ENCODE measurements at places on chromosomes 1 and 21.

- no peak for DNase-seq
Observed at GRCh38 chr21:45099571-45099970, 25.2 kb downstream of the ADARB1 start.

DNA sequence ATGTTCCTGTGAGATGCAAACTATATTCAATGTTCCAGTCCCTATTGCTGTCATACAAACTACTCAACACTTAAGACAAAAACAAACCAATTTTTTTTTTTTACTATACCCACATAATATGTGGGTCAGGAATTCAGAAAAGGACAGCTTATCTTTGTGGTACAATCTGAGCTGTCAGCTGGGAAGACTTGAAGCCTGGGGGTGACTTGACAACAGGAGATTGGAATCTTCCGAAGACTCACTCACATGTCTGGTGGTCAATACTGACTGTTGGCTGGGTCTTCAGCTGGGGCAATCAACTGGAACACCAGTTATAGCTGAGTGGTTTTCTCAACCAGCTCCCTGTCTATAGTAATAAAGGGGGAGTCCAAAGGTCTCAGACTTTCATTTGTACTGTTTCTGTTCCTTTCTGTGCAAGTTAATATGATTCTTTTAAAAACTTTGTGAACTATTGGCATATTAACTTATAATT is 81.7 kb upstream of the ATP1B1 start:
- DNase-seq, result peak; percentile 2

DNA sequence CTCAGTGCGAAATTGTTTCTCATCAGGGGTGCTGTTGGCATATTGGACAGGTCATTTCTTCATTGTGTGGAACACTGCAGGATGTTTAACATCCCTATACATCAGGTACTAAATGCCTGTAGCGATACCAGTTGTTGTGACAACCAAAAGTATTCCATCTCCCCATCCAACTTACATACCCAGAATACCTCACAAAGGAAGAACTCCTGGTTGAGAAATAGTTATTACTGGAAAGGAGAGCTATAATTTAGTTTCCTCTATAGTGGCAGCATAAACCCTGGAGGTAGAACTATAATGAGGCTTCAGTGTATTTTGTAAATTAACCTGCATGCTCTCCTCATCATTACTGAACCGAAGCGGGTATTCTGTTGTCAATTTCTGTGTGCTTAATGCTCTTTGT is 45.1 kb downstream of the IVNS1ABP start:
- no peak for DNase-seq

- no peak for DNase-seq
Observed at GRCh38 chr1:216183007-216183406, 240.2 kb downstream of the USH2A start.

DNA sequence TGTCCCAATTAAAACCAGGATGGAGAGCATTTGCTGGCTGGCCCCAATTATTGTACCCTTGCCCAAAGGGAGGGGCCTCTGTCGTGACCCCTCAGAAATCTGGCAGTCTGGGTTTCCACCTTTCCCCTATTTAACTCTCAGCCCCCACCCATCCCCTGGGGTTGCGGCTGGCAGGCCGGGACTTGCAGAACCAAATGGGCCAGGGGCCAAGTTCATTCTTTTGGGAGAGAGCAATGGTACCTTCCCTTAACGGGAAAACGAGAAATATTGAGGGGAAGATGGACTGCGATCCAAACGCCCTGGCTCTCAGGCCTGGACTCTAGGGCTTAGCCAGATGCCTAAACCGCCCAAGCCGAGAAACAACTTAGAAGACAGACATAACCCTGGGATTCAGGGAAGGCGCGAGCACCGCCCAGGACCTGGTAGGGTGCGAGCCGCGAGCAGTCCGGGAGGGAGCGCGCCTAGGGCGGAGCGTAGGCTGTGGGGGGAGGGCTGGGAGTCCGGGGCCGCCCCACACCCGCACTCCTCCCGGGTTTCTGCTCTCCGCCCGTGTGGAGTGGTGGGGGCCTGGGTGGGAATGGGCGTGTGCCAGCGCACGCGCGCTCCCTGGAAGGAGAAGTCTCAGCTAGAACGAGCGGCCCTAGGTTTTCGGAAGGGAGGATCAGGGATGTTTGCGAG is at the start of gene SLC27A3:
Gene SLC27A3, plus strand, starts transcription at position 628 of the 678 bp plus-strand sequence. CDS start 91 bp downstream, outside the sequence.
- DNase-seq, result no peak

- no peak for DNase-seq
Observed at GRCh38 chr1:171420810-171421209, 64.5 kb upstream of the PRRC2C start.

DNA sequence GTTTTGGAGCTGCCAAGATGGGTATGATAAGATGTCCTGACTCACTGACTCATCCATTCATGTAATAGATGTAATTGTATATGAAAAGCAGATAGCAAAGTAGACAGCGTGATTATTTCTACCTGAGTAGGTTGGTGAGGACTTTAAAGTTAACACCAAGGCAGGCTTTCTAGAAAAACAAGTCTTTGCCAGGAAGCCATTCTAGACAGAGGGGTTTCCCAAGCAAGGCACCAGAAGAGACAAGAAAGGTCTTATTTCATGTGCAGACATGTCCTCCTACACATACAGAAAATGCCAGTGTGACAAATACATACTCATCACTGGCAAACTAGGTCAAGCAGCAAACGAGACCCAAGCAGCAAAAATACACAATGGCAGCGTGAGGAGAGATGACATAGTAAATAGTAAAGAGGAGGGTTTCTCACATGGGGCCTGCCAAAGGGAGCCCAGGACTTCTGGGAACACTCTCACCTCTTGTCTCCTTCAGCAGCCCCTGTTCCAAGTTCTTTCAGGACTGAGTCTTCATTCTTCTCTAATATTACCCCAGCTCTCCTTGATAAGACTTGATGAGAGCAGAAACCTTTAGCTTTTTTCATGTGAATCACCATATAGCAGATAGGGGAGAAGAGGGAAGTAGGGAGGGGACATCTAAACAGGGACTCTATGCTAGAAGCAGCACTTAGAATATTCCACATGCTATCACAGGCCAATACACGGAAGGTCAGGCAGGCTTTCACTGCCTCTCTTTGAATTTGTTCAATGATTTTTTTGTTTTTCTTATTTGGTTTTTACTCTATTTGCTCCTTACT is 114.6 kb upstream of the ATP1B1 start:
- DNase-seq, result no peak

GRCh38 chr1:67274623-67275325 is 32.9 kb upstream of the IL12RB2 start:
- no peak for DNase-seq

GRCh38 chr21:26405735-26406361 is 167.2 kb downstream of the CYYR1 start:
- peak; percentile 88 for DNase-seq

- DNase-seq, result peak; percentile 88
Observed at GRCh38 chr1:162256287-162256686, 120.4 kb downstream of the SPATA46 start.

GRCh38 chr1:26894263-26894662 is 4.2 kb upstream of the GPN2 start:
- DNase-seq, result no peak

DNA sequence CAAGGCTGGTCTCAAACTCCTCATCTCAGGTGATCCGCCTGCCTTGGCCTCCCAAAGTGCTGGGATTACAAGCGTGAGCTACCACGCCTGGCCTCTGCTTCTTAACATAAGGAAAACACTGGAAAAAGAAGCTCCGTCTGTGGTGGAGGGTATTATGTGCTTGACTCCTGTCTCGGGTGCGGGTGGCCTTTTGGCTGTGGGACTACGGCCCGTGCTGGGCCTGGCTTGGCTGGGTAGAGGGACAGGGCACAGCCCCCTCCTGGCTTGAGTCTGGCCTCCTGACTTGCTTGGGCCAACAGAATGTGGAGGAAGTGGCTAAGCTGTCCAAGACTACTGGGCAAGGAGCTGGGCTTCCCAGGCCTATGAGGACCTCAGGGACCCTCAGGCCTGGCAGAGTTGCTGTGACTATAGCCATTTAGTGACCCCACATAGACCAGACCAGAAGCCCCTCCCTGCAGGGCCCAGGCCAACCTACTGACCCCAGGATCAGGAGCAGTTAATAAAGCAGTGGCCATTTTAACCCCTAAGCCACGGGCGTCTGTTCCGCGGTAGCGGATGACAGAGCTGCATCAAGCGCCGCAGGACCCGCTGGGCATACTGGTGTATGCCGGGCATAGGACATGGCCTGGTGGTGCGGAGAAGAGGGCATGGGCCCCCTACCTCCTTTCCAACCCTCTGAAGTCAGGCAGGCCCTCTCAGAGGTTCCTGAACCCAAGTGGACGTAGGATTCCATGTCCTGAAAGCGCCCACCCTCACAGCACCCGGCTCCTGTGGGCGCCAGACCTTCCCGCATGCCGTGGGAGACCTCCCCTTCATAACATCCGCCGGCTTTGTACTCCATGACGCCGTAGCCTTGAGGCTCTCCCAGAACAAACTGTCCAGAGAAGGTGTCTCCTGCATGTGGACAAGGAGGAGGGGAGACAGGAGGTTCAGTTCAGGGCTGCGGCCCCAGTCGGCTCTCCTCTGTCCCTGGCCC is 4.4 kb downstream of the MORN1 start:
- no peak for DNase-seq

DNA sequence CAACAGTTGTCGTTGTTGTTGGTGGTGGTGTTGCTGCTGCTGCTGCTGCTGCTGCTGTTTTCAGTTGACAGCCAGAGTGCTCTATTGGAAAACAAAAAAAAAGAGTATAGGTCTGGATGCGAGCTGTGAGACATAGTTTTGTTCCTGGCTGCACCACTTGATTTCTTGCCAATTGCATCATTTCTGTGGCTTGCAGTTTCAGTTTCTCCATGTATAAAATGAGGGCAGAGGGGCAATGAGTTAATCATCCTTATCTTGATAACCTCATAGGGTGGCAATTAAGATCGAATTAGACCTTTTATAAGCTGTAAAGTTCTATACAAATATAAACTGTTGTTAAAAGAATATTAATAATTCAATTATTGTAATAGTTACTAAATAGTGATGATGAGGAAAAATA is 156.7 kb downstream of the DMRTA2 start:
- no peak for DNase-seq

- DNase-seq, result no peak
Observed at GRCh38 chr21:39107739-39108138, 75.5 kb downstream of the PSMG1 start.

DNA sequence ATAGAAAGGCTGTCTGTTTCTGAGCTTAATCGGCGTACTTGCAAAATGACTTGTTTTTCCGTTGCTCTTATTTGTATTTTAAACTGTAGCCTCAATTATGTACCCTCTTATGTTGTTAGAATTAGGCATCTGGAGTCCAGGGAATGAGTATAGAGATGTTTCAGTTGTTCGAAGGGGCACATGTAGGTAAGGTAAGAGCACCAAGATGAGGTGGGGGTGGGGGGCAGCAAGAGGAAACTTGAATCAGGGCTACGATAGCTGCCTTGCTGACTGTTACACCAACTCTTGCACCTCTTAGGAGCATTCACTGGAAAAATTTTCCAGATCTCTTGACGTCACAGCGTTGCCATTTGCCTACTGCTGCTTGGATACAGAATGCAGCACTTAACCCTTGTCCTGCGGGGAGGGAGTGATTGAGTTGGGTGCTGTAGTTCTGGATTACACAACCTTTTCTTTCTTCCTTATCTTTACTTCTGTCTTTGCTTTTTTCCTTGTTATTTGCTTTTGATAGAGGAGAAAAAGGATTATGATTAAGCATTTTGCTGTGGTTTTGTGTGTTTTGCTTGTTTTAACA is 3.2 kb downstream of the ATP1B1 start:
- peak; percentile 99 for DNase-seq

DNA sequence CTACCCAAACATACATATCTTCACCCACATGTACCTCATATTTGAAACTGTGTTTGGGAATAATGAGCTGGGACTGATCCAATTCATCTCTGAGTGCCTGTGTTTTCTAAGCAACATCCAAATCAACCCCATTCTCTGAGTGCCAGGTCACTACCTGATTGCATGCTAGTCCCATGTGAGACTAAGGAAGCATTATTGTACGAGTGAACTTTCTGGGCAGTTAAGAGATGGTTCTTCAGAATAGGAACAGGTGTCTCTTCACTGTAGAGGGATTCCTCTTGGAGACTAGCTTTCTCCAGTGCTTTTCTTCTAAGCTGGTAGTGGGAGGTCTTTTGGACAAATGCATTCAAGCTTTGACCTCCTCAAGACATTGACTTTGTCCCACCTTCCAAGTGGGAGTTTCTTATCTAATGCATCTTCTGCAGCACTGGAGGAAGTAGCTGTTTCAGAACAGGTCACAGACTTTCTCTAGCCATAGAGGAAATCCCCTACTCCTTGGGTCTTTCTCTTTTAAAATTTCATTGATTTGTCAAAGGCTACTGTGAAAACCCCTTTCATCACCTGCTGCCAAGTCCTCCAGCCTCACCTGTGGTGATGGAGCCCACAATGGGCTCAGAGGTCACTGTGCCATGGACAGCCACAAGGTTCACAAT is 172.0 kb upstream of the KIAA0040 start:
- no peak for DNase-seq

DNA sequence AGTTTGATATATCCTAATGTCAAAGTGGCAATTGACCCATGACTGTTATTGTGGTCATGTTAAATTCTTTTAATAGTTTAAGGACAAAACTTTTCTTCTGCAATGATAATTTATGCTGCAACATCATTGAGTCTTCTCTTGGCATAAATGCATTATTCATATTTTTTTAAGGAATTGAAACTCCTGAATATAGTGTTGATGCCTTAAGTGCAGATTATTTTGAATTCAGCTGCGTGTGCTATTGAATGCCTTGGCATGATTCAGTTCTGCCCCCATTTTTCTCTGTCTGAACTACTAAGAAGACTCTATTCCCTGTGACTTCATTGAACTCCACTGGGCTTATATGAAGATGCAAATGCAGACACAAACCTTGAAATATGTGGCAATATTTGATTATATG is 22.6 kb upstream of the NOS1AP start:
- no peak for DNase-seq

DNA sequence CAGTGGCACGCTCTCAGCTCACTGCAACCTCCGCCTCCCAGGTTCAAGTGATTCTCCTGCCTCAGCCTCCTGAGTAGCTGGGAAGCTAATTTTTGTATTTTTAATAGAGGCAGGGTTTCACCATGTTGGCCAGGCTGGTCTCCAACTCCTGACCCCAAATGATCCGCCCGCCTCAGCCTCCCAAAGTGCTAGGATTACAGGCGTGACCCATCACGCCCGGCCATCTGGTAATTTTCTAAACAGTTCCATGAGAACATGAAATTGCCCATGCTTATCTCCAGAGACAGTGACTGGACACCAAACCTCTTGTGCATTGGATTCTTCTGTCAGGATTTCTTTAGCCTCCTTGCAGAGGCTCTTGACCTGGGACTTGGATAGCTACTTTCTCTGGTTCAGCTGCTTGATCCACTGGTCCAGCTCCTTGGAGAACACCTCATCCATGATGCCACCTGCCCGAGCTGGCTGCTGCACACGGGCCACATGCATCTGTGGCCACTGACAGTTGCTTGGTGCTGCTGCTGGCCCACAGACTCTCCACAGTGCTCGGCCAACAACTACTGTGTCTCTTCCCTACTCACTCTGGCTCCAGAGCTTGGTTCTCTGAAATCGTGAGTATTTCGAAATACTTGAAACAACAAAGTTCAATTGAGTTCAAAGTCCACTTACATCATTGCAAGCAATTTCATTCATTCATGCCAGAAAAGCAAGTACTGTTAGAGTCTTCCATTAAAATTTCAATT is 40.0 kb upstream of the CTPS1 start:
- peak; percentile 87 for DNase-seq

GRCh38 chr1:11180342-11180744 is 8.8 kb upstream of the ANGPTL7 start:
- peak; percentile 79 for DNase-seq

- DNase-seq, result no peak
Observed at GRCh38 chr1:241551759-241552638, 19.8 kb downstream of the KMO start.
